ENCODE measurements at places on chromosomes 1 and 21. TPM values are rescaled to one million over a fixed set of nuclear protein-coding genes. Genes with fewer than 3 reads are reported as not detected.

Gene PLA2G2D
- total RNA-seq = not detected

Gene ABCB10
- 13.6 TPM for total RNA-seq

Gene GJA8
- total RNA-seq = not detected

Gene OLFM3
- not detected for total RNA-seq

Gene HTR6
- total RNA-seq = 0.22 TPM

Gene FCGR3A
- total RNA-seq = not detected

Gene FCAMR
- total RNA-seq = not detected

Gene HSD3B2
- total RNA-seq = not detected

Gene MROH7
- not detected for total RNA-seq

Gene PRAMEF26
- total RNA-seq = not detected

Gene CD1D
- total RNA-seq = not detected

Gene SLC50A1
- 33.6 TPM for total RNA-seq

Gene TACSTD2
- total RNA-seq = not detected

Gene TMEM53
- 13.6 TPM for total RNA-seq

Gene LCE1D
- not detected for total RNA-seq

Gene PLD5
- 1.3 TPM for total RNA-seq

Gene SYPL2
- total RNA-seq = 0.13 TPM

Gene HEYL
- 2.8 TPM for total RNA-seq

Gene SLC16A4
- 41.3 TPM for total RNA-seq

Gene DNAJC28
- total RNA-seq = 0.33 TPM

Gene FCRL2
- total RNA-seq = not detected

Gene GBP5
- total RNA-seq = not detected

Gene TCP10L
- 0.90 TPM for total RNA-seq

Measured in A549 treated with RU486 at 1 μM for 4 hours (cell line).